Astrocyte of the hippocampus (primary cell): ENCODE measurements at places on chromosomes 11 and 22.

DNA sequence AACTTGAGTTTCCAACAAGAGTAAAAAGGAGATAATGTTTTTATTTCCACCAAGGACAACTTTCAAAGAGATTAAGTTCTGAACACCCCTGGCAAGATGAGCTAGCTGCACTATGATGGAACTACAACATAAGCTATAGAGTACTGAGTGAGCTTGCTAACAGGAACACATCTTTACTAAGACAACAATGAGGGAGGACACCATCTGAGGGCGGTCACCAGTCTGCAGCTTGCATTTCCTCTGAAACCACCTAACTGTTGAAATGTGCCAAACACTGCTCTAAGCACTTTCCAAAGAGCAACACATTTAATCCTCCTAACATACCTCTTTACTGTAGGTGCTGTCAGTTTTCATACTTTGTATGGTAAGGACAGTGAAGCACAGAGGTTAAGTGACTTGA, 68.4 kb downstream of the TCF20 start:
- no peak for DNase-seq

GRCh38 chr11:132427611-132428010, 1057.2 kb downstream of the NTM start:
- DNase-seq, result peak; percentile 68

DNA sequence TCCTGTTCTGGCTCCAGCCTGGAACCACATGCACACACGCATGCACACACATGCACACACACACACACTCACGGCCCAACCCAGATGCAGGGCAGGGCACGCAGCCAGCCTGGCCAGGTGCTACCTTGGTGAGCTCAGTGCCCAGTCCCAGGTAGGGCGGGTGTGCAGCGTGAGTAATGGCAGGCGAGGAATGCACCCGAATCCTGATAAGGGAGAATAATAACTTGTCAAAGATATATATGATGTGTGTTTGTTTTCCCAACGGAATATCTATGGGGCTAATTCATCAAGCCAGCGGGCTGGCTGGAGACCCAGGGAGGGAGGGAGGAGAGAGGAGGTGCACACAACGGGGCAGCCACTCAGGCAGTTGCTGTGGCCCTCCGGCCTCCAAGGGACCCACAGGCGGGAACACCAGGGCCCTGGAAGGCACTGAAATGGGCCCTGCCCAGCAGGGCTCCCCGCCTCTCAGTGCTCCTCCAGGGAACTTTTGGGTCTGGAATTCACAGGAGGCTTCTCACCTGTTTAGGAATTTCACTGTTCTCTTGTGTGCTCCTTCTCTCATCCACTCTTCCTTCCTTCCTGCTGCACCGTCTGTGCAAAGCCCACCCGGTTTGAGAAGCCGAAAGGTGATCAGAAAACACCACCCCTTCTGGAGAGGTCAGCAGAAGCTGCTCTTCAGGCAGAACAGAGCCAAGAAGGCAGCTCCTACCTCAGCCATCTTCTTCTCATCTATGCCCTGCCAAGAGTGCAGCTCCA, 79.0 kb downstream of the BUD13 start:
- DNase-seq, result no peak

DNA sequence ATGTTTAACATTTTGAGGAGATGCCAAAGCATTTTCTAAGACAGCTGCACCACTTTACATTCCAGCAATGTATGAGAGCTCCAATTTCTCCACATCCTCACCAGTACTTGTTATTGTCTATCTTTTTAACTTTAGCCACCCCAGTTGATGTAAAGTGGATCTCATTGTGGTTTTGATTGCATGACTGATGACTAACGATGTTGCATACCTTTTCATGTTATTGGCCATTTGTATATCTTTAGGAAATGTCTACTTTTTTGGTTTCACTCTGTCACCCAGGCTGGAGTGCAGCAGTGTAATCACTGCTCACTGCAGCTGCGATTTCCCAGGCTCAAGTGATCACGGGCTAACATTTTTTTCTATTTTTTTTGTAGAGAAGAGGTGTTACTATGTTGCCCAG, 8.9 kb downstream of the TTC28 start:
- DNase-seq, result no peak

DNA sequence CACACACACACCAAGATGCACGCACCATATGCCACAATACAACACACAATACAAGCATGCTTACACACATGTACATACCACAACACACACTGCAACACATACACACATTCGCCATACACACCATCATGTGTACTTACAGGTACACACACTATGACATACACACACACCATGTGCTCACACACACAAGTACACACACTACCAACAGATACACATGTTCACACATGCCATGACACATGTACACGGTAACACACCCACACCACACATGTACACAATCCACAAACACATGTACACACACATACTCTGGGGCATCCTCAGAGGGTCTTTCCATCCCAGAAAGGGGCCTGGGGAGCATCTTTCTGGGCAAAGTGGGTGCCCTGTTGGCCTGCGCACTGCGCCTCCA, 82.2 kb downstream of the ST3GAL4 start:
- no peak for DNase-seq
